ENCODE measurements at places on chromosomes 16 and 17.
A peak's percentile ranks its signal among the peaks of the same experiment; 100 is the strongest.

GRCh38 chr16:85329059-85329812 is 217.0 kb upstream of the CIBAR2 start:
- DNase-seq: peak; percentile 82

GRCh38 chr16:76464955-76465620 is 187.9 kb downstream of the CNTNAP4 start:
- DNase-seq: no peak

DNA sequence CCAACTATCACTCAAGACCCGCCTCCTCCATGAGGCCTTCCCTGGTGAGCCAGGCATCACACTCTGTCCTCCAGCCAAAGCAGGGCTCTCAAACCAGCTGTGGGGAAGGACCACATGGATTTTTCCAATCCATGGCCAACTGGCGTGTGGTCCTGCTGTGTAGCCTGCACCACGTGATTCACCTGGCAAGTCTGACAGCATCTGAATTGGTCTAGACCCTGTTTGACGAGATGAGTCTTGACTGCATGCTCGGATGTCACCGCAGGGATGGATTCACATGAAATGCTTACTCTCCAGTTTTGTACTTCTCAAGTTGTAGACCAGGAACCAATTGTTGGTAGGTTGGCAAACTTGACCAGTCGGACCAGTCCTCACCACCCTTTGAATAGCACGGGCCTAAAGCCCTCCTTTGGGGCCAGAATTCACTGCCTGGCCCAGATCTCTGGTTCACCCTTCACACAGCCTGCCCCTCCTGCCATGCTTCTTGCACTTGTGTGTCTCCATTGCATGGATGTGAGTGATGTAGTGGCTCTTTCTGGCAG is 9.9 kb downstream of the CRHR1 start:
- DNase-seq: no peak

DNA sequence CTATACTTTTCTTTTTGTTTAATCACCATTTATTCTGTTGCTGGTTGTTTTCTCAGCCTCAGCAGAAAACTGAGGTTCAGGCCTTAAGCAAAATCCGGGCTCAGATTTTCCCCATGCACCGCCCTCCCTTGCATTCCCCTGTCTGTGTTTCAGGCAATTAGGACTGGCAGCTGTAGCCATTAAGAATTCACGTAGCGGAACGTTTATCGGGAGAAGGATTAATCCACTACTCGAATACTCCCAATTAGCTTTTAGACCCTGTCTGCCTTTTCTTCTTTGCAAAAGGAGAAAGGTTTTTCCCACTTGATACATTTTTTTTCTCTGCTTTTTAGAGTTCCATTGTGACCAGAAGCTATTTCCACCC is 173.1 kb downstream of the RPTOR start:
- peak; percentile 78 for DNase-seq

DNA sequence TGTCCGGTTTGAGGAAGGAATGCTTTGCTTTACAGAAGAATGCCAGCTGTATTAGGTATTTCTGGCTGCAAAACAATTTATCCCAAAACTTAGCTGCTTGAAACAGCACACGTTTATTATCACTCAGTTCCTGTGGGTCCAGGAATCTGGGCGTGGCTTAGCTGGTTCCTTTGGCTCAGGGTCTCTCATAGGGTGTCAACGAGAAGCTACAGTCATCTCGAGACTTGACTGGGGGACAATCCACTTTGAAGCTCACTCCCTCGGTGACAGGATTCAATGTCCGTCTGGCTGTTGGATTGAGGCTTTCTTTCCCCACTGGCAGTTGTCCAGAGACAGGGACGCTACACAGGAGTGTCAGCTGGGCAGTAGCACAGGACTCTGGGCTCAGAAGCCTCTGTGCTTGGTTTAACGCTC is 9.6 kb upstream of the RHBDF2 start:
- DNase-seq: no peak

GRCh38 chr16:89890886-89891657 is 17.7 kb downstream of the TCF25 start:
- no peak for DNase-seq

- no peak for DNase-seq
These were observed 21.1 kb downstream of the STH start for GRCh38 chr17:46020023-46020761.

GRCh38 chr17:83199500-83200201 is 120.2 kb downstream of the METRNL start:
- DNase-seq: no peak

DNA sequence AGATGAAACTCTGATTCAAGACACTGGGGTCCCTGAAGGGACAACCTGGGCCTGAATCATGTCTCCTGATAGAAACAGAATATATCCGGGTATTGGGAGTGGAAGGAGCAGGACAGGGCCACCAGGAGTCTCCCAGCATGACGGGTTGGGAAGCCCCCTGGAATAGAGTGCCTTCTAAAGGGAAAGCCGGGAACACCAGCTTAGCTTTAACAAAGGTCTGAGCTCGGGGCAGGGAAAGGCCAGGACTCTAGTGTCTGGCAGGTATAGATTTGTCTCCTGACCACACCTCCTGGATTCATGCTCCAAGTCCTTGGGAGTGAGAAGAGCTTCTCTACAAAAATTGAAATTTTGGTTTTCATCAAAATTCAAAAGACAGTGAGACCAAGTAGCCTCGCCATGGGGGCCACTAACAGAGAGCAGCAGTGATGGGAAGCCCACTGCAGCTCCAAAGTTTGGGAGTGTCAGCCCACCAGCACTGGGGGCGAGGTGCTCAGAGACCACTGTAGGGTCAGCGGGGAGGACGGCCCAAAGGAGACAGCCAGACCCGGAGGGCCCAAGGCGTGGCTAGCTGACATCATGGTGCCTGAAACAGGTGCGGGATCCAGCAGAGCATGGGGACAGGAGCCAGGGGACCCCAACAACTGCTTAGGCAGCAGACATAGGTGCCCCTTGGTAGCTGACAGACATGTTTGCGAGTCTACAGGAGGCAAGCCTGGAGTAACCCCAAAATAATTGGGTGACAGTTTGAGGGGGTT is 81.0 kb downstream of the C16orf78 start:
- DNase-seq: no peak

GRCh38 chr16:55949518-55949917 is 74.3 kb upstream of the CES5A start:
- DNase-seq: no peak

- DNase-seq: no peak
These were observed 4.4 kb downstream of the TP53I13 start for GRCh38 chr17:29572691-29573557.

GRCh38 chr17:42389899-42390298 is 1.7 kb upstream of the STAT3 start:
- no peak for DNase-seq

GRCh38 chr17:163514-164098 is 17.8 kb downstream of the DOC2B start:
- no peak for DNase-seq

DNA sequence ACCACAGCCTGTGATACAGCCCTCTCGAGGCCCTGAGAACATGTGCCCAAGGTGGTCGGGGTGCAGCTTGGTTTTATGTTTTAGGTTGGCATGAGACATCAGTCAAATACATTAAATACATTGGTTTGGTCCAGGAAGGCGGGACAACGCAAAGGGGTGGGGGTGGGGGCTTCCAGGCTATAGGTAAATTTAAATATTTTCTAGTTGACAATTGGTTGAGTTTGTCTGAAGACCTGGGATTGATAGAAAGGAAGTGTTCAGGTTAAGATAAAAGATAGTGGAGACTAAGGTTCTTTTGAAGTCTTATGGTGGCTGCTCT is 1.2 kb upstream of the ZKSCAN2 start:
- no peak for DNase-seq

DNA sequence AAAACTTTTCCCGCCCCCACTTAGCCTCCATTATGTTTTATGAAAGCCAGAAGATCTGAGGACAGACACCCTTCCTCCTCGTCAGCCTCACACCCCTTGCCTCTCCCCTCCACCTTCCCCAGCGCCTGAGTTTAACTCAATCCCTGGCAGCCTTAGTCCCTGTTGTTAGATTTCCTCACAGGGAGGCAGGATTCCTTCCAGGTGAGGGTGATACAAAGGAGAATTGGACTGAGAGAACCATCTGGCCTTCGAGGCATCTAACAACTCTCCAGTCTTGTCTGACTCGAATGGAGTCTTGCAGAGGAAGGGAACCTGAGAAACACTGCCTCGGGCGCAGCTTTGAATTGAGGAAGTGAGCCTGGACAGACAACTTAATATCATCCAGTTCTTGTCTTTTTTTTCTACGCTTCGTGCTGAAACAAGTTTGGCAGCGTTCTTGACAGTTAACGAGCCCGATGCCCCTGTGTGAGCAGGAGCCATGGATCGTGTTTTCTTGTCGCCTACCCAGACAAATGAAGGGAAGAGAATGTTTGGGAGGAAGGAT is 1.3 kb upstream of the ZNF768 start:
- DNase-seq: no peak

DNA sequence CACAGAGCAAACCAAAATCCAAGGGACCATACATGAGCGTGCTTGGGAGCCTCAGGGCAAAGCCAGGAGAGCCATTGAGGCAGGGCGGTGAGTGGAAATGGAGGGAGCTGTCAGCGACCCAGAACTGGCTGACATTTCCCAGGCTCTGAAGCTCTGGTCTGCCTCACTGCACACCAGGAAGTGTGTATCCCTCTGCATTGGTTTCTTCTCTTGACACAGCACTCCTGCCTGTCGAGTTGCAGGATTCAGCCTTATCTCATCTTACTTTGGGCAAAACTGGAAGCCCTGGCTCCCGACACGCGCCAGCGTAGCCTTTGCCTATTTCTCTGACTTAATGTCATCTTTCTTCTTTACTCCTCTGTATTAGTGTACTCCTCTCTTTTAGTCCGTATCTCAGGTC is 144.7 kb upstream of the HS3ST3A1 start:
- no peak for DNase-seq

DNA sequence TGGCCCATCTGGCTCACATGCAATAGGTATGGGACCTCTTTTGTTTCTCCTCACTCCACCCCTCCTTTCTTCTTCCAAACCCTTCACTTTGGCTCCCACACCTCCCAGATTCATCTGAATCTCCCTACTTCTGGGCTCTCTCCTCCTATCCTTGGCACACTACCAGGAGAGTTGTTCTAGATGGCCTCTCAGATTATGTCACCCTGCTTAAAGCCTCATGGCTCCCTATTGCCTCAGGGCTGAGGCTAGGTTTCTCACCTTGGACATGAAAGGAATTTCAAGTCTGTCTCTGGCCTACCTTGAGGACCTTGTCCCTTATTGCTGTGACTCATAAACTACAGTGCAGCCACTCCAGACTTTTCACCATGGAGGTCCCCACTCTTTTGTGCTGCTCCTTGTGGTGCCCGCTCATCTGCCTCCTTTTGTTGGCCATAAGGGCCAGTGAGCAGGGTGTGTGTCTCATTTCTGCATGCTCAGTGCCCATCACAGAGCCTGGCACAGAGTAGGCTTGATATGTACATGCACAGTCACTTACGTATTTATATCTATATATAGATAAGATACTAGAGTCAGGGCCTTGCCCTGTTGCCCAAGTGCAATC is 1.0 kb upstream of the MFAP4 start:
- DNase-seq: peak; percentile 50

- no peak for DNase-seq
These were observed 30.7 kb upstream of the POLR3E start for GRCh38 chr16:22266546-22266945.
